ENCODE measurements at places on chromosomes 2 and 18.

- peak; percentile 89 for DNase-seq
Measured at GRCh38 chr18:23884681-23885375, 129.7 kb upstream of the TTC39C start.

GRCh38 chr2:180910831-180911665 is 69.4 kb upstream of the UBE2E3 start:
- DNase-seq: no peak

- DNase-seq: no peak
Measured at GRCh38 chr18:74528478-74528877, 5.8 kb upstream of the CNDP1 start.

DNA sequence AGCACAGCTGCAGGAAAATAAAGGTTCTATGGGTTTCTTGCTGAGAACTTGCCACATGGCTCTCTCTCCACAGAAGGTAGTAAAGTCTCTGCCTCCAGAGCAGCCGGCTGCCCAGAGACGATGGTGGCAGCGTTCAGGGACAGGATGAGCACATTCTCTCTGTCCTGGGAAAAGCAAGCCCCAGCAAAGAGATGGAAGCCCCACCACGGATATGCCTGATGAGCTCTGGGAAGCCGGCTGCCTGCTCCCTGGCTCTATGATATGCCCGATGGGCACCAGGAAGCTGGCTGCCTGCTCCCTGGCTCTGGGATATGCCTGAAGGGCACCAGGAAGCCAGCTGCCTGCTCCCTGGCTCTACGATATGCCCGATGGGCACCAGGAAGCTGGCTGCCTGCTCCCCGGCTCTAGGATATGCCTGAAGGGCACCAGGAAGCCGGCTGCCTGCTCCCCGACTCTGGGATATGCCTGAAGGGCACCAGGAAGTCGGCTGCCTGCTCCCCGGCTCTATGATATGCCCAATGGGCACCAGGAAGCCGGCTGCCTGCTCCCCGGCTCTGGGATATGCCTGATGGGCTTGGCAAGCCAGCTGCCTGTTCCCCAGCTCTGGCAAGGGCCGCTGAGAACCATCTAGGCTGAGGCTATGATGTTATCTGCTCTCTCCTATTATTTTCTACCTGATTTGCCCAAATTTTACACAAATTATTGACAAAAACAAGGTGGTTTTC is 21.5 kb upstream of the SNTG2 start:
- DNase-seq: no peak

- DNase-seq: peak; percentile 88
Measured at GRCh38 chr2:65432227-65433190, at the start of gene SPRED2. Gene SPRED2, minus strand, starts transcription at chr2:65432599. Its CDS starts 612 bp downstream, at chr2:65431987.

DNA sequence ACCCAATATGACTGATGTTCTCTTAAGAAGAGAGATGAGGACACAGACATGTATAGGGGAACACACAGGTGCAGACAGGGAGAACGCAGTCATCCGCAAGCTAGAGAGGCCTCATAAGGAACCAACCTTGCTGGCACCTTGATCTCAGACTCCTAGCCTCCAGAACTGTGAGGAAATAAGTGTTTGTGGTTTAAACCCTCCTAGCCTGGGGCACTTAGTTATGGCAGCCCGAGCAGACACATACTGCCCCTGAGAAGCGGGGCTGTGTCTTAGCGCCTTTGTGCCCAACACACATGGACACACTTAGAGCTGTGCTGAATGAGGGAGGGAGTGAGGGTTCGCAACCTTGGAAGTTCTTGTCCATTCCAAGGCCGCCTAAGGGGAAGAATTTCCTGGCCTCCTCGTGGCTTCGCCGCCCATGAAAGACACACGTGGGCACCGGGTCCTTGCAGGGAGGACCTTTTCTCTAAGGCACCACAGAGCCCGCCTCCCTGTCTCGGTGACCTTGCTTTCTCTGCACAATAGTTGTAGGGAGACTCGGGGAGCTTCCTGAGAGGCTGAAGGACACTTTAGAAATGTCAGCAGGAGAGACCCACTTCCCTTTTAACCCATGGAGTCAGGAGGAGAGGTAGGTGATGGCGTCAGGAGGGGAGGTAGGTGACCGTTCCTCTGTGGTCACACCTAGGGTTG is 224.5 kb upstream of the HDAC4 start:
- DNase-seq: no peak

- DNase-seq: no peak
Measured at GRCh38 chr2:133458280-133458679, 110.0 kb downstream of the NCKAP5 start.

DNA sequence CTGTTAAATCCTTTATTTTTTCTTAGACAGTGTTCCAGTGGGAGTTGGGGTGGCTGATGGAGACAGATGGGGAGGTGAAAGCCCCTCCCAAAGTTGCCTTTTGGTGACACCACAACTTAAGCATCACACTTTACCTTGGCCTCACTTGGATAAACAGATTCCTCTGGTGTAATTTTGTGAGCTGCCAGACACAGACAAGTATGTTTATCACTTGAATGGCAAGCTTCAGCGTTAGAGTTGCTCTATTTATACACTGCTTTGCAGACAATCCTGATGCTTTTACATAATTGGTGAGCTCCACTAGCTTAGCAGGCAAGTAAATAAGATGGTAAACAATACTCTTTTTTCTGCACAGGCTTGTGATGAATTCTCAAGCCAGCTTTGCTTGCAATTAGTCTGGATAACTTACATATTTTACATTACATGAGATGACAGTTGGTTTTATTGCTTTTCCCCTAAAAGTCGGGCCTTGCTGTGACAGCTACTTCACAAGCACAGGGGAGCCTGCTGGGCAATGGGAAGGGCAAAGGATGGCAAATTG is 226.2 kb downstream of the SLC8A1 start:
- DNase-seq: no peak

DNA sequence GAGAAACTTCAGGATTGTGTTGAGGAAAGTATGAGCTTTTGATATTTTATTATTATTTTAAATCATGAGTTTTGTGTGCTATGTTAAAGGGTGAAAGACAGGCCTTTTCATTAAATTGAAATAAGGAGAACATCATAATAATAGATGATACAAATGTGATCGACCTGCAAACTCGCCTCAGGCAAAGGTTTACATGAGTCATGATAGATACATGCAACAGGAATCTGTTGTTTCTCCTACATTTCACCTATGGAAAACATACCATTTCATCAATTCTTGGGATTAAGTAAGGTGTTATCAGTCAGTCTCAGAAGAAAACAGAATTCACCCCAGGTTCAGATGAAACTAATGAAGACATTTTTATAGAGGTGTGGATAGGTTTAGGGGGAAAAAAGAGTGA is 1992.5 kb upstream of the PIK3C3 start:
- DNase-seq: no peak

- DNase-seq: peak; percentile 30
Measured at GRCh38 chr2:238370823-238371372, 50.6 kb downstream of the TRAF3IP1 start.

- no peak for DNase-seq
Measured at GRCh38 chr2:152573168-152573567, 144.1 kb downstream of the PRPF40A start.

GRCh38 chr2:66824926-66825325 is 390.0 kb downstream of the MEIS1 start:
- no peak for DNase-seq

DNA sequence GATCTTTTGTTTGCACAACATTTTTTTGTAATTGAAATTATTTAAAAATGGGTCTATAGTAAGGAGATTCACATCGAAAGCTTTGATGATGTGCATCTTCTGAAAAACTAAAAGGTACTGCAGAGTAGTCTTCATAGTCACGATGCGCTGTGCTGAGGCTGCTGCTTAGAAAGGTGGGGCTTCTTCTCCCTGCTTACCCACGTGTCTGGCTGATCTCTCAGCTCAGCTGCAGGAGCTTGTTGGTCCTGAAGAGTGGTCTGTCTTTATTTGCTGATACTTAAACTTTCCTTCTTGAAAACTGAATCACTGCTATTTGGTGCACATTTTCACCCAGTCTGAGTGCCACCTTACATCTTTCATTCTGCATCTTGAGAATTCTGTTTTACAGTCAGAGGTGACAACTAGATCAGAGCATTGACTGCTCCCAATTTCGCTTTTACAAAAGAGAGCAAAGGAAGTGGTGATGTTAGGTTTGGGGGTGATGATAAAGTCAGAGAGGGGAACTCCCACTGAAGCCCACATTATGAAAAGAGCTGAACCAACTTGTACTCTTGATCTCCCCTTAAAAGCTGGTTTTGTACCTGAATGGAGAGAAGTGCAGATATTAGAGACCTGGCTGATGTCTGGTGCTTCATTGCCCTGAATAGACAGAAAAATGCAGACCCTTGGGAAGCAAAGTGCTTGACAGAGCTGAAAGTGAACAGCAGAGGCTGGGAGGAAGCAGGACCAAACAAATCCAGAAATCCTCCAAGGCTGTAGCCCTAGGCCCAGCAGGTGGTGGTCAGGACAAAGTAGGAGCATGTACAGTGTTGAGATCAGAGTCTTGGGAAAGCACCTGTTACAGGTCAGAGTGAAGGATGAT is 984.5 kb downstream of the TSN start:
- DNase-seq: no peak

GRCh38 chr18:48348739-48349138 is 60.4 kb downstream of the ZBTB7C start:
- DNase-seq: no peak

- no peak for DNase-seq
Measured at GRCh38 chr2:200735061-200735460, 76.6 kb upstream of the BZW1 start.

DNA sequence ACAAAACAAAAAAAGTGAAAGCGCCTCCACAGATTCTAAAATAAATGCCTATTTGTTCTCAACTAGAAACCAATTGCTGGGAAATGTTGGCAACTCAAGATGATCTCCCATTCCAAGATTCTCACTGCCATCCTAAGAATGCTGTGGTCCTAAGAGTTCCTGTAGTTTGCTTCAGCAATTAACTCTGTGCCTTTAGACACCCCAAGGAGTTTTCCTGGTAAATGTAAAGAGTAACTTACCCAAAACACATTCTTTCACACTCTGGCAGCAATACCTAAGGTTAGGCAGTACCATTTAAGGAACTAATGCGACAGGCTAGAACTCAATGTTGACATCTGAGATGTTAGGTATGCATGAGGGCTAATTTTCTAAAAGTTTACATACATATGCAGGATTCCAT is 58.8 kb upstream of the TANK start:
- DNase-seq: no peak

DNA sequence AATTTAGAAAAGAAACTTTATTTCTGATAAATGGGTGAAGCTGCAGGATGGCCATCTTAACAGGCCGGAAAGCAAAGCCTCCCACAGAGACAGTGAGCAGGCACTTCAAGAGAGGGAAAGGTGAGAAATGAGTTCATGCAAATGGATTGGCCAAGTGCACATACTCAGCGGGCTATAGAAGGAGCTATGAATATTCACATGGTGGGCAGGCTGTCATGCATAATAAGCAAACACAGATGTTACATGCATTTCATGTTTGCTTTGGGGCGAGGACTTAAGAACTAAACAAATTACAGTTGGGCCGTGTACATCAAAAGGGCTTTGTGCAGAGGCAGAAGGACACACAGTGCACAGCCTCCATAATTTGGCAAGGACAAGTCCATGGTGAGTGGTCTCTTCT is 69.8 kb upstream of the MAL start:
- DNase-seq: no peak

- no peak for DNase-seq
Measured at GRCh38 chr2:219406861-219407230, 11.3 kb upstream of the DES start.

DNA sequence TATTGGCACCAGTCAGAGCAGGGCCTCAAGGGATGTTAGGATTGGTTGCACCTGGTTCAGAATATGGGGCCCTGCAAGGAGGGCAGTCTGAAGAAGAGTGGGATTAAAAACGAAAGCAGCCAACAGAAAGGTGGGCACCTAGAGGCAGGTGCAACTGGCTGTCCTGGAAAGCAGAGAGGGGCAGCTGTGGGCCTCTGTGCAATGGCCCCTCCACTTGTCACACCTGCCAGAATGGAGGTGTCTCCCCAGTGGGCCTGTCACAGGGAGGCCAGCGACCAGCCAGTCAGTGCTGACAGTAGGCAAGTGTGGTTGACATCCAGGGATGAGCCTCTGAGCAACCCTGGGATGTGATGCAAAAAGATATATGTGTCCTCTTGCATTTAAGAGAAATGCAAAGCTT is 37.7 kb downstream of the INPP4A start:
- no peak for DNase-seq

GRCh38 chr2:229922449-229923386 is at the start of gene FBXO36:
Gene FBXO36, plus strand, starts transcription at chr2:229922503. Its CDS starts 11 bp downstream, at chr2:229922514.
- DNase-seq: peak; percentile 70

DNA sequence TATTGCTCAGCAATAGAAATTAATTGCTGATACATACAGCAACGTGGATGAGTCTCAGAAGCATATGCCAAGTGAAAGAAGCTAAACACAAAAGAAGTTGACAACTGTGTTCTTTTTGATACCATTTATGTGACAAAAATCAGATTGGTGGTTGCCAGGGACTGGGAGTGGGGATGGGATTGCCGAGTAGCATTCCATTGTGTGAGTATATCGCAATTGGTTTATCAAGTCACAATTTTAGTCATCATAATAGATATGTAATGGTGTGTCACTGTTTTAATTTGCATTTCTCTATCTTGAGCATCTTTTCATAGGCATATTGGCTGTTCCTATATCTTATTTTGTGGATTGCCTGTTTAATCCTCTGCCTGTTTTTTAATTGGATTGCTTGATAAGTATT is 20.9 kb downstream of the STRADB start:
- no peak for DNase-seq

DNA sequence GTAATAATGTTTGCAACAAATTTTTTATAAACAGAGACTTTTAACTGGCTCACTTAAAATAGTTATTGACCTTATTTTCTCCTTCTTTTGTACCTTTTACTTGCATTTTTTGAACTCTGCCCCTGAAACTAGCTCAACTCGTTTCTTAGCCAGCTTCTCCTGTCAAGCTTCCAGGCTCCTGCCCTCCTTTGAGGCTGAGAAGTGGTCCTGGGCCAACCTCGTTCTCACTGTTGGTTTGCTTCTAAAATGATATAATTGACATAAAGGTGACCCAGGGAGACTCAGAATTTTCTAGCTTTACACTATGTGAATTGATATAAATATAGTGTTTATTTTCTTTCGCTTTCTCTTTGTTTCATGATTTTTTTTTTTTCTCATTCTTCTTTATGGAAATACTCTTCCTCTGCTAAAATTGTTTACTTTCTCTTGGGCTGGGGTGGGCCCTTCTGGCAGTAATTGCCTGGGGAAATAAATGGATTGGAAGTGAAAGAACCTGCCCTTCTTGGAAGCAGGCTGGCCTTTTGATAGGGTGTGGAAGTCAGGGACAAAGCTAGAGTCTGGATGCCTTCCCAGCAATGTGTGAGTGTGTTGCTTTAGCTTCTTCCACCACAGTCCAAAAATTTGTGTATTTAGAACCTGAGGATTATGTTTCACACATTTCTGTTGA is 30.7 kb downstream of the GPD2 start:
- DNase-seq: peak; percentile 1

Measured in COR-L47 (cell line).